ENCODE measurements at places on chromosomes 2 and 18.

- H3K27ac ChIP-seq = no peak overlapping the region
- peaks cover 4% of the 10 kb centered on the region for H3K27me3 ChIP-seq
- H3K36me3 ChIP-seq = no peaks in the 10 kb centered on the region
- no peak overlapping the region for H3K4me3 ChIP-seq
- no peaks in the 10 kb centered on the region for H3K4me1 ChIP-seq
These were observed 80.3 kb upstream of the GYPC start for GRCh38 chr2:126575631-126576030.

DNA sequence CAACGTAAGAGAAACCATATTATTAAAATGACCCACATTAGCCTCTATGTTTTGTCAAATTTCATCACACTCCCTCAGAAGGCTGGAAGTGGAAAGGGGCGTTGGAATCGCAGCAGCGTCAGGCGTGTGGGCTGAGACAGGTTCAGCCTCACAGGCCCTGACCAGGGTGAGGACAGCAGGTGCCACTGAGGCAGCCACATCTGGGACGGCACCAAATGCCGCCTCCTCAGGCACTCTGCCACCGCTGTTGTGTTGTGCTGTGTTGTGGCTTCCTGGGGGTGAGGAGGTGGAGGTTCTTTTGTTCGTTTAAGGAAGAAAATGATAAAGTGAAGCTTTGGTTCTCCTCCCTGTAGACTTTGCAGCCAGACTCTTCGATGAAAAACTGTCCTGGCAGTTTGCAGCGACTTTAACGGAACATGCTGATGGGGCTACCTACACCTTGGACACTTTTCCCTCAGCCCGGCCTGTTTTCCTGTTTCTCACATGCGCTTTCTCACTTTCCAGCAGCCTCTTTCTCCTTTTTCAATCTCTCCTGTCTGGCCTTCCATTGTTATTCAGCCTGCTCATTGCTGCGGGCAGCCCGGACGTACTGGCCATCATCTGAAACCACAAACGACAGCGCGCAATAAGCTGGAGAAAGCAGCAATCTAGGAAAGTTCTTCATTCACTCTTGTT is 44.9 kb upstream of the SALL3 start:
- H3K27ac ChIP-seq = no peak overlapping the region
- peaks cover 2% of the 10 kb centered on the region for H3K27me3 ChIP-seq
- H3K4me1 ChIP-seq = no peaks in the 10 kb centered on the region
- H3K4me3 ChIP-seq = no peak overlapping the region

- H3K4me3 ChIP-seq = no peak overlapping the region
- no peaks in the 10 kb centered on the region for H3K27me3 ChIP-seq
- DNase-seq = no peak
- H3K36me3 ChIP-seq = peaks cover 3% of the 10 kb centered on the region
- H3K27ac ChIP-seq = no peak overlapping the region
These were observed 11.2 kb upstream of the SERPINB7 start for GRCh38 chr18:63763831-63764600.

DNA sequence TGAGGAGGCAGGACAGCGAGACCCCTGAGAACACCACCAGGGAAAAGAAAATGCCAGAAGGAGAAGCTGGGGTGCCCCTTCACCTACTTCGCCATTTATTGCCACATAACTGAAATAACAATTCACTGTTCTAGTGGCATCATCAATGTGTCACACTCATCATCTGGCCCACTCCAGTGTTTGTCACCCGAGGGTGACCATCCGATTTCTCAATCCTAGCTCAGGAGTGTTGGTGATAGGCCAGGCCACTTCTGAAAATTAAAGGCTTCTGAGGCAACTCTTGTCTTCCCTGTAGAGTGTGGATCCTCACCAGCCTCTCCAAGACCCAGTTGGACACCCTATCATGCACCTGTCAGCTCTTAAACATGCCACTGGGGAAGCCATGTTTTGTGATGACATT is 62.9 kb upstream of the BZW1 start:
- no peaks in the 10 kb centered on the region for H3K36me3 ChIP-seq
- no peak overlapping the region for H3K4me3 ChIP-seq
- H3K4me1 ChIP-seq = no peaks in the 10 kb centered on the region
- peaks cover 12% of the 10 kb centered on the region for H3K27me3 ChIP-seq
- no peak overlapping the region for H3K27ac ChIP-seq

- peaks cover 2% of the 10 kb centered on the region for H3K27me3 ChIP-seq
- H3K4me1 ChIP-seq = no peaks in the 10 kb centered on the region
- no peak overlapping the region for H3K4me3 ChIP-seq
- no peak for DNase-seq
- no peak overlapping the region for H3K27ac ChIP-seq
These were observed 76.3 kb upstream of the GALNT5 start for GRCh38 chr2:157181234-157181633.

- H3K27me3 ChIP-seq = peaks cover 5% of the 10 kb centered on the region
- no peaks in the 10 kb centered on the region for H3K36me3 ChIP-seq
- DNase-seq = no peak
- no peak overlapping the region for H3K4me3 ChIP-seq
- peaks cover 17% of the 10 kb centered on the region for H3K4me1 ChIP-seq
These were observed 29.5 kb downstream of the RAB31 start for GRCh38 chr18:9737472-9738121.

- H3K4me1 ChIP-seq = no peaks in the 10 kb centered on the region
- H3K27ac ChIP-seq = no peak overlapping the region
- no peak for DNase-seq
- peaks cover 34% of the 10 kb centered on the region for H3K36me3 ChIP-seq
- no peaks in the 10 kb centered on the region for H3K27me3 ChIP-seq
These were observed 47.0 kb downstream of the LANCL1 start for GRCh38 chr2:210429403-210430137.

DNA sequence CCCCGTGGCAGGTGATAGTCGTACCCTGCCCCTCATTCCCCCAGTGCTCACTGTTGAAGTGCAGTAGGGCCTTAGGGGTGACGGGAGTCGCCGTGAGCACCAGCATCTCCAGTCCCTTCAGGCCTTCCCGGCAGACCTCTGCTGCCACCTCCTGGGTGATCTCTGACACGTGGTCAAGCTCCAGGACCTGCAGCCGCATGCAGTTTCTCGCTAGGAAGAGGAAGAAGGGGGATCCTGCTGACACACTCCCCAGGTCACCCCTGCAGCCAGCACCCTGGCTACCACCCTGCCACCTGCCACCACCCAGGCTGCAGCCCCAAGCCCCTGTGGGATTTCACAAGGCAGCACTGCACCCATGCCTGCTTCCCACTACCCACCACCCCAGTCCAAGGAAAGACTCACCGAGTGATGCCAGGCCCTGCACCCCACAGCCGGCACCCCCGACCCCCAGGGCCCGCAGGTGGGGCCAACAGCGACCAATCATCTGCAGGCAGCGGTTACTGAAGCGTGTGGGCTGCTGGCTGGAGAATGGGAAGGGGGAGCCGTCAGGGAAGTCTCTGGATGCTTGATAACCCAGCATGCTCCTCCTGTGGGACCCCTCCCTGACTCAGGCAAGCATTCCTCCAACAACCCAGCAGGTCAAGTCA is 23.8 kb downstream of the FBXO41 start:
- no peak overlapping the region for H3K4me3 ChIP-seq
- peaks cover 7% of the 10 kb centered on the region for H3K36me3 ChIP-seq
- H3K27ac ChIP-seq = no peak overlapping the region
- H3K27me3 ChIP-seq = no peaks in the 10 kb centered on the region
- H3K4me1 ChIP-seq = no peaks in the 10 kb centered on the region

GRCh38 chr2:48357351-48357750 is 172.6 kb upstream of the STON1 start:
- peak overlapping the region; percentile 91 for H3K27ac ChIP-seq
- H3K27me3 ChIP-seq = no peaks in the 10 kb centered on the region
- H3K4me1 ChIP-seq = peaks cover 60% of the 10 kb centered on the region
- no peak for DNase-seq

DNA sequence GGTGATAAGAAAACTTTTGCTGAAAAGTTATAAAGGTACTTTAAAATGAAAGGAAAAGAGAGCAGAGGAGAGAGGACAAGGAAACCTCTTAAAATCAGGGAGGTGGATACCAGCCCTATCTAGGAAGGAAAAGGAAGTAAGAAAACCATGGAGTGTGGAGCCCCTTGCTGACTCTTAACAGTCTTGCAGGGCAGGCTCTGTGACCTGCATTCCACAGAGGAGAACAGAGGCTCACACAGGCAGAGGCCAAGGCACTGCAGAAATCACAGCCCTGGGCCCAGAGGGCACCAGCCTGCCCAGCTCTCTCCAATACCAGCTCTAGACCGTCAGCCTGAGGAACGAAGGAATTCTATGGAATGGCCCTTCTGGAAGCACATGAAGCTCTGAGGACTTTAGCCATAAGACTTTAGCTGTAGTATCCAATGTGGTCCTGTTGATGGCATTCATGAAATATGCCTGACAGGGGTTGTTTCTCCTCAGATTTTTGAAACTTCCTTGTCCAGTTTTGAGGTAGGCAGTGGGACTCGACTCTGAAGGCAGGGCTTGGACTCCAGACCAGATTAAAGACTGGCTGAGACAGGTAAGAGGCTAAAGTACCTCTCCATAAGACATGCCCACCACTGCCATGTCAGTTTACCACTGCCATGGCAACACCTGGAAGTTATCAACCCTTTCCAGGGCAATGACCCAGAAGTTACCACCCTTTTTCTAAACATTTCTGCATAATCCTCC is 216.3 kb downstream of the ANAPC1 start:
- no peak for DNase-seq
- no peaks in the 10 kb centered on the region for H3K36me3 ChIP-seq
- no peak overlapping the region for H3K4me3 ChIP-seq
- H3K4me1 ChIP-seq = peaks cover 24% of the 10 kb centered on the region

DNA sequence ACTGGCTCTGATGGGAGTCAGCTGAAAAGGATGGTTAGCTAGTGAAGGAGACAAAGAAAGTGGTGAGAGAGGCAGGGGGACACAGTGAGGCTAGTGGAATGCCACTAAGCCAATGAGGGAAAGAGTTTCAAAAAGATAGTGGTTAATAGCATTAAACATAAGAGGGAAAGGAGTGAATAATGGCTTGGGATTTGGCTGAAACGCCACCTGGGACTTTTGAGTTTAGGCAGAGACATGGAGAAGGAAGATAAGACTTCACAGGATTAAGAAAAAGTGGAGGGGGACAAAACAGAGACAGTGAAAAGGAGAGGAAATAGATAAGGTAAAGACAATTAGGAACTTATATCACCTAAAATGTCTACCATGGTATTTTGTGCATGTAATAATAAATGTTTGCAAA is 6.9 kb downstream of the CD28 start:
- H3K36me3 ChIP-seq = peaks cover 71% of the 10 kb centered on the region
- no peaks in the 10 kb centered on the region for H3K27me3 ChIP-seq
- peaks cover 89% of the 10 kb centered on the region for H3K4me1 ChIP-seq
- peak overlapping the region; percentile 85 for H3K4me3 ChIP-seq
- peak overlapping the region; percentile 80 for H3K27ac ChIP-seq

GRCh38 chr18:23738151-23738550 is 48.9 kb downstream of the LAMA3 start:
- no peak overlapping the region for H3K27ac ChIP-seq
- H3K27me3 ChIP-seq = peaks cover 33% of the 10 kb centered on the region
- no peak overlapping the region for H3K4me3 ChIP-seq
- no peak for DNase-seq

All from activated T-helper 1 cell treated with anti-CD3 and anti-CD28 coated beads, Interleukin-12 subunit alpha, Interleukin-12 subunit beta, Interleukin-2, Interleukin-4 antibody, amounts not matched to agents 30 ng/mL and 10 ng/mL and 1 ng/mL, durations not matched to agents 14 hours and 24 hours and 36 hours (primary cell).